ENCODE measurements at places on chromosomes 4 and X.

- DNase-seq: no peak
Measured at GRCh38 chr4:27020603-27021002, 160.0 kb downstream of the STIM2 start.

DNA sequence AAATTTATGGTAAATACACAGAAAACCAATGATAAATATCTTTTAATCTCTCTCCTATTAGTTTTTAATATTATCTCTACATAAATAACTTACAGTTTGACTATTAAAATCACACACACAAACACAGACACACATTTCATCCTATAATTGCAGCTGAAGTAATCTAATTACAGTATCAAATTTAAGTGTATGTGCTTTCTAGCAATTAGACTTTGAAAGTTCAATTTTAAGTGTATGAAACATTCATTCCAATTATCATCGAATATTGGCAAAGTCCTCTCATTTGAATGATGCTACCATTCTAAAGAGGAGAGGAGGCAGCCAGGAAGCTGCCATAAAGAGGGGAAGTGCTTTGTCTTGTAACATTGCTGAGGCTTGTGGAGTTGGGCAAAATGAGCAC, 221.2 kb upstream of the PABPC4L start:
- DNase-seq: no peak

- DNase-seq: no peak
Measured at GRCh38 chrX:120468479-120468824, 644 bp downstream of the LAMP2 start.

DNA sequence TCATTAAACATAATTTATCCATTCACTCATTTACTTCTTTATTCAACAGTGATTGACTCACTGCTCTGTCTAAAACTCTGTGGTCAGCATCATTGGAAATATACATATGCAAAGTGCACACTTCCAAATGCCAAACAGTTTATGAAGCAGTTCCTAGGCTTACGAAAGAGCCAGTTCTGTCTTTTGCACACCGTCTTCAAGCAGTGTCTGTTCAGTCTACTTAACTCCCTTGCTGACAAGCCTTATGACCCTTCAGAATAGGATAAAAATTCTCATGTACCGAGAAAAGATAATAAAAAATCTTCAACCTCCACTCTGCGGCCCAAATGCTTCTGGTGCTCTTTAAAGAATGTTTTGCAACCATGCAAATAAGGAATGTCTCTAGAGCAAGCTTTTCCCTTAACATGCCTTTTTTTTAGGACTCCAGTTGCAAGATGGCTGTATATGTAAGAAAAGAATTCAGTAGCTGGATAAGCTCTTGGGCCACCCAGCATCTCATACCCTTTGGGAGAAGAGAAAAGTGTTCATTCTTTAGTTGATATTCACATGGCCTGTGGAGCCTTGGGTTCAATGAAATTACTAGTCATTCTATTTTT, 1037.0 kb upstream of the SLIT2 start:
- no peak for DNase-seq

GRCh38 chr4:8473920-8474590, 33.5 kb downstream of the TRMT44 start:
- DNase-seq: no peak

DNA sequence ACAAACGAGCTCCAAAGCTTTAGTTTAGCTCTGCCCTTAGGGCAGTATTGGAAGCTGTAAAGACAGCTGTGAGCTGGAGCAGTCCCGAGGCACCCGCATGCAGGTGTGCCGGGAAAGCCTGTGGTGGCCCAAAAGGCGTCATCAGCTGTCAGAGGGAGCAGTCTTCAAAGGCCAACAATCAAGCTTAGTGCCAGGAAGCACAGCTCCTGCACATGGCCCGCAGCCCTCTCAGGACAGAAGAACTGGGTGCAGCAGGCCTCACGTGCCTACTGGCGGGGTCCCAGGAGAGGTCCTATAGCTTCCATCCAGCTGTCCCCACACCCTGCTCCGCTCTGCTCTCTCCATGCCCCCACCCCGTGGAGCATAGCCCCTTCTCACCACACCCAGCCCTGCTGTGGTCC, 92.2 kb upstream of the TRIM2 start:
- no peak for DNase-seq

DNA sequence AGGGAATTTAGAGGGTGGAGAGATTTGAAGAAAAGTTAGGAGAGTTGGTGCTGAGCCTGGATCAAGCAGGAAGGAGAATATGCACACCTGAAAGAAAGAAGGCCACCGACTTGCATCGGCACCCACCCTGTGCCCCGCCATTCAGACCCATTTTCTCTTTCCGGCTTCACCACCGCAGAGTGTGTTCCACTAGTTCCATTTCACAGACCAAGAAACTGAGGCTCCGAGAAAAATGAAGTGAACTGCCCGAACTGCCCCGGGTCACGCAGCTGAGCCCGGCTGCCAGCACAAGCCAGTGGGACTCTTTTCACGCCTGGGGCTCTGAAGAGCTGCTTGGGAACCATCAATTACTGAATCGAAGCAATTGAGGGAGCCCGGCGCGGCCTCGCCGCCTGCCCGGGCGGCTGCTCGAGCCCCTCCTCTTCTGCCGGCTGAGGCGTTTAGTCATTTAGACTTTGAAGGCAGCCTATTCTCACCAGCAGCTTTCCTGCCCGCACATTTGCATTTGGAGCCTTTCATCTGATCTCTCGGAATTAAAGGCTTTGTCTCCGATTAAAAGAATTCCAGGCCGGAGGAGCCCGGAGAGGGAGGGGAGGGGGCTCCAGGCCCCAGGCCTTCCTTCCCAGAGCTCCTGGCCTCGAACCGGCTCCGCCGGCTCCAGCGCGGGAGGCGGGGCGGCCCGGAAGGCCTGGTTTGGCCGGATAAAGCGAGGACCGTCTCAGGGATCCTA, 140.2 kb upstream of the PJA1 start:
- no peak for DNase-seq

GRCh38 chr4:1008840-1009541, 2.4 kb upstream of the FGFRL1 start:
- no peak for DNase-seq

DNA sequence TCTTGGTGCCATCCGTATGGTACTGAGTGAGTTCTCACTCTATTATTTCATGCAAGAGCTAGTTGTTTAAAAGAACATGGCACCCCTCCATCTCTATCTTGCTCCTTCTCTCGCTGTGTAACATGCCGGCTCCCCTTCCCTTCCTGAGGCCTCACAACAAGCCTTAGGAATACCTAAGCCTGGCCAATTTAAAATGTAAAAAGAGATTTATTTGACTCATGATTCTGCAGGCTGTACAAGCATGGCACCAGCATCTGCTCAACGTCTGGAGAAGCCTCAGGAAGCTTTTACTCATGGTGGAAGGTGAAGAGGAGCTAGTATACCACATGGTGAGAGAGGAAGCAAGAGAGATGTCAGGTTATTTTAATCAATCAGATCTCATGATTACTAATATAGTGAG, 90.4 kb upstream of the NUDT10 start:
- DNase-seq: no peak

- no peak for DNase-seq
Measured at GRCh38 chr4:37541956-37542355, 144.2 kb downstream of the RELL1 start.

DNA sequence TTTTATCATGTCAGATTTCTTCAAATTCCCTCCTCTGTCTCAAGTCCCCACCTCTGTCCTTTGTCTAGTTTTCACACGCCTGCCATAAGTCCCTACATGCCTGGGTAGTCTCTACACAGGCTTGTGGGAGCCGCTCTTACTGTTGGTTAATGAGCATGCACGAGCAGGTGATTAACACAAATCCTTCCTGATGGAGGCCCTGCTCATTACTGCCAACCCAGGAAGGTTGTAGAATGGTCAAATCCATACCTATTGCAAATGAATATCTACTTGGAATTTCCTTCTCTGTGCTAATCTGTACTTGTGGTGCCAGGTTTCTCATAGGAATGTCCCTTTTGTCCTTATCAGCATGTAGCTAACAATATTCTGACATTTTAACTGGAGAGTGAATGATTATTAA, 208.4 kb upstream of the HDX start:
- no peak for DNase-seq

Measured in stimulated activated CD4-positive, alpha-beta T cell treated with anti-CD3 and anti-CD28 coated beads, Interleukin-12 subunit alpha, Interleukin-12 subunit beta, amount 100 ng/mL, for 24 hours (primary cell).